ENCODE measurements at places on chromosomes 3 and 15. TPM values are rescaled to one million over a fixed set of nuclear protein-coding genes. Genes with fewer than 3 reads are reported as not detected.

The SHC4 gene
- total RNA-seq: 1.2 TPM

DNA sequence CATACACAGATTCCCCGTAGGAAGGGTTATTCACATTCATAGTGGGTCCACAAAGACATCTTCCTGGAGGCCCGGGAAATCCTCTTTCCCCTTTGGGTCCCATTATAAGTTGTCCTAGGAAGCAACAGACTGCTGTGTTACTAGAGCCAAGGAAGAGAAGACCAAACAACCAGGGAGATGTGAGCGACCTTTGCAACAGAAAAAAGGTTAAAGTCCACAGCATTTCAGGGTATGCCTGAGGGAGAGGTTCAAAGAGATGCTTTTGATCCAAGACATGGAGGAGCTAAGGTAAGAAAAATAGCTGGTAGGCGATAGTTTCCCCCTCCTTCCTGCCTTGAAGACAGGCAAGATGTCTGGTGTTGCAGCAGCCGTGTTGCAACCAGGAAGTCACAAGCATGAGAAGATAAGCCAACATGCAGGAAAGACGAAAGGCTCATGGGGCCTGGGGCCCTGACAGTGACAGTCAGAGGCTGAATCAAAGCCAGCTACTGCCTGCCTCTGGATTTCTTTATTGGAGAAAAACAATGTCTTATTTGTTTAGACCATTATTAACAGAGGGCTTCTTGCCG, 30.9 kb downstream of the EAF1 start:
- H3K4me3 ChIP-seq: no peak overlapping the region
- no peaks in the 10 kb centered on the region for H3K4me1 ChIP-seq
- no peak overlapping the region for H3K27ac ChIP-seq
- no peaks in the 10 kb centered on the region for H3K27me3 ChIP-seq
- DNase-seq: no peak

GRCh38 chr3:72452745-72453144, 395.5 kb downstream of the SHQ1 start:
- H3K27me3 ChIP-seq: no peaks in the 10 kb centered on the region
- H3K27ac ChIP-seq: no peak overlapping the region
- H3K4me1 ChIP-seq: peaks cover 15% of the 10 kb centered on the region
- no peaks in the 10 kb centered on the region for H3K36me3 ChIP-seq
- H3K4me3 ChIP-seq: no peak overlapping the region
- no peak for DNase-seq

DNA sequence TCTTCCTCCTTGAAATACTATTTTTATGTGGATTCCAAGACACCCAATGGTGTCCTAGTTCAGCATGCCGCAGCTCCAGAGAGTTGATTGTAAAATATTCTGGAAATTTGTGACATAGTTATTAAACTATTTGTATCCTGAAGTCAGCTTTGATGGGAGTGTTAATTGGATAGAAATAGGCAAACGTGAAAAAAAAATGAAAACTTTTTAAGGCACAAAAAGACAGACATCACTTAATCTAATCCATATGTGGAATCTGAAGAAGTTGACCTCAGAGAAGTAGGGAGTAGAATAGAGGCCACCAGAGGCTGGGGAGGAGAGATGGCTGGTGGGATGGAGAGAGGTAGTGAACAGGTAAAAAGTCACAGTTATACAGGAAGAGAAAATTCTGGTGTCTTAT, 704.2 kb downstream of the ROBO1 start:
- no peaks in the 10 kb centered on the region for H3K4me1 ChIP-seq
- no peaks in the 10 kb centered on the region for H3K36me3 ChIP-seq
